IPS-NIHi11 (cell line): ENCODE measurements at places on chromosomes 5 and 9.
A peak's percentile ranks its signal among the peaks of the same experiment; 100 is the strongest.

DNA sequence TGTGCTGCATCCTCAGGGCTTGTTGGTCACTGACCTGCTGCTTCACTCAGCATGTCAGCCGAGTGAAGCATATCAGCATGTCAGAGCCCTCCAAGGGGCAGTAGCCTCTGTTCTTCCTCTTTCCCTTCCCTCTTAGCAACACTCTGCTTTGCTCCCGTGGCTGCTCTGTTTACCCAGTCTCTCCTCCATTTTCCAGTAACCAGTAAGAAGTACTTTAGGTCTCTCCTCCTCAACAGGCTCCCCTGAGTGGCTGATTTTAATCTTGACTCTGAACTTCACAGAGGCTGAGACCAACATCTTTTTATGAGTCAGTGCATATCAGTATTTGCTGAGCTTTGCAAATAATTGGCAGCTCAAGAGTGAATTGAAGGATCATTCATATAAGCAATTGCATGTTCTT lies 18.6 kb upstream of the ADRB2 start:
- no peak for DNase-seq

GRCh38 chr5:157865781-157866180 lies 6.8 kb upstream of the CLINT1 start:
- no peak for DNase-seq

GRCh38 chr5:178338750-178339144 lies 106.1 kb upstream of the PHYKPL start:
- no peak for DNase-seq

DNA sequence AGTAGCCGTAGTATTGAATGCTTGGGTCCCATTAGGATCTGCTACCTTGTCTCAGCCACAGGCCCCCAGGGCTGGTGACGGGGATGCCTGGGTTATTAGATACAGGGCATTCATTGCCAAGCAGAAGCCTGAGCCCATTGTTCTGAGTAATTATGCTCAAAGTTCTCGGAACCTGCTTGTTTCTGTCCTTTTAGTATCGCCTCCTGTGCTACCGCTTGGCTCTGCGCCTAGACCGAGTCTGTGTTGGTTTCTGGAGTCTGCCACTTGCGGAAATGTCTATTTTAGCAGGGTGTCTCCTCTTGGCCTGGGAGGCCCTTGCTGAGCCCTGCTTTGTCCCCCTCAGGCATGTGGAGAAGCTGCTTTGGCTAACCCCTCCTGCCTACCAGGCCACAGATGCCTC lies 506.1 kb downstream of the BNC2 start:
- DNase-seq = no peak

DNA sequence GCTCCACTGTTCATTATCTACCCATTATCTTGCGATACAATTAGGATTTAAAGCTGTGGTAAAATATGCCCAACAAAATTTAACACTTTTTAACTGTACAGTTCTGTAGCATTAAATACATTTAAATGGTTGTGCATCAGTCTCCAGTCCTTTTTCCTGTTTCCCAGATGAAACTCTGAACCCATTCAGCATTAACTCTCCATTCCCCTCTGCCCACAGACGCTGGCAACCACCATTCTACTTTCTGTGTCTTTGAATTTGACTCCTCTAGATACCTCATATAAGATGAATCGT lies 2.9 kb upstream of the TRIM7 start:
- DNase-seq = no peak

DNA sequence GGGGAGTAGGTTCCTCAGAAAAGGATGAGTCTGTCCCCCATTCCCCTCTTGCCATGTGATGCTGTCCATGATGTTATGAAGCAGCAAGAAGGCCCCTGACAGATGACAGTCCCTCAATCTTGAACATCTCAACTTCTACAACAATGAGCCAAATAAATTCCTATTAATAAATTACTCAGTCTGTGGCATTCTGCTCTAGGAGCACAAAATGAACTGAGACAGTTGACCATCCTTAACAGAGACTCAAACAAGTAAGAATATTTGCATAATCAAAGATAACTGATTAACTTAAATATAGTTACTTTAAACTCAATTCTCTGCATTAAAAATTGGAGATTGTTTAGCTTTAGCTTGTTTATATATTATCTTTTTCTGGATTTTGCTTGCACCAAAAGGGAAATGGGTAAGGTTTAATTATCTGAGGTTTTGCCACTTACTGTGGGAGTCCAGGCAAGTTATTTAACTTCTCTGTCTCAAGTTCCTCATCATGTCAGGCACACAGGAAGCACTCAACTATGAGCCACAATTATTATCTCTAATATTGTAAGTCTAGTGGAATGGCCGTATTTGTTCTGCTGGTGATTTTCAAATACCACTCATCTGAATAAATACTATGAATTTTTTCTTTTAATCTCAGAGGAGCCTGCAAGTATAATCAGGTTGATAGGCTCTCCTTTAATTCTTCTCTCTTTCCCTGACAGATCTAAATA lies 162.9 kb downstream of the TSSK1B start:
- DNase-seq = no peak

DNA sequence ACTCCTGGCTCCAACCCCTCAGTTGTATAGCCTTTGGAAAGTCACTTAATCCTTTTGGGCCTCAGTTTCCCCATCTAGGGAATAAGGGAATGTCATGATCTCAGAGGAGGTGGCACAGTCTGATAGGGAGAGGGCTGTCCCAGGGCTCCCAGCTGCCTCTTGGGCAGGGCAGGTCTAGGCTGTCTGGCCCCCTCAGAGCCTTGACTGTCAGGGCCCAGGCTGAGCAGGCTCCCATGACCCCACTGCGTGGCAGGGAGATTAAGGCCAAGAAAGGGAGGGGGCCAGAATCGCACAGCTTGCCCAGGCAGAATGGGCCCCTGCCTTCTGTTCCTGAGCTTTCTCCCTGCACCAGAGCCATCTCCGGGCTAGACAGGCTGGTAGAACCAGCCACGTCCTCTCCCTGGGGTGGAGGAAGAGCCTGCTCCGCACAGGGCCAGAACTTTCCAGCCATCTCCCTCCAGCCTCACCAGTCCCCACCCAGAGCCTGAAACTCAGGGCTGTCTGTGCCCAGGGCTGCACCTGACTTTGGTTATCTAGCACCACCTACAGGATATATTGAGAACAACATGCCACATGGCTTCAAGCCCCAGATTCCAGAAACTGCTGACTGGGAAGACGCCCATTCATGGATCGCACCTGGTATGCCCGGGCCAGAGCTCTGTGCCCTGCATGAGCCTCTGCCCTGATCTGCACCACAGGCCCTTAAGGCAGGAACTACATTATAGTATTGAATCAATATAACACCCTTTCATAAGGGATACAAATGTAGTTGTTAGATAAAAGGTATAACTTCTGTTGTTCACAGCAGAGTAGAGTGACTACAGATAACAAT lies 32.1 kb downstream of the NAIF1 start:
- peak; percentile 93 for DNase-seq

DNA sequence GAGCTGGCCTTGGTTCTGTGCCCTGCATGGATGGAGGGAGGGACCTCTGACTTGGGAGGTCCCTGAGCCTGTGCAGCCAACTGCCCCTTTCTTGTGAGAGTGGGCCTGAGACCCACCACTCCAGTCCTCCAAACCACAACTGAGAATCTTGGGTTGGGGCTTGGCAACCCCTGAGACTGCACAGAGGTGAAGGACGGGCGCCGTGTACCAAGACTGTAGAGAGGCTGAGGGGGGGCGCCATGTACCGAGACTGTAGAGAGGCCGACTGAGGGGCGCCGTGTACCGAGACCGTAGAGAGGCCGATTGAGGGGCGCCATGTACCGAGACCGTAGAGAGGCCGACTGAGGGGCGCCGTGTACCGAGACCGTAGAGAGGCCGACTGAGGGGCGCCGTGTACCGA lies 59.3 kb upstream of the CACNA1B start:
- no peak for DNase-seq

DNA sequence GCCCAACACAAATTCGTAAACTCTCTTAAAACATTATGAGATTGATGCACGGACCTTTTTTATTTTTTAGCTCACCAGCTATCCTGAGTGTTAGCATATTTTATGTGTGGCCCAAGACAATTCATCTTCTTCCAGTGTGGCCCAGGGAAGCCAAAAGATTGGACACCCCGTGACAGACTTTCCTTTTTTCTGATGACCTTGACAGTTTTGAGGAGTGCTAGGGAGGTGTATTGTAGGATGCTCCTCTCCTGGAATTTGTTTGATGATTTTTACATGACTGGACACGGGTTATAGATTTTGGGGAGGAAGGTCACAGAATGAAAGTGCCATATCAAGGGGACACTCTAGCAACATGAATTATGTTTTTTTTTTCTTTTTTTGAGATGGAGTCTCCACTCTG lies 69.3 kb upstream of the FANCC start:
- DNase-seq = no peak

DNA sequence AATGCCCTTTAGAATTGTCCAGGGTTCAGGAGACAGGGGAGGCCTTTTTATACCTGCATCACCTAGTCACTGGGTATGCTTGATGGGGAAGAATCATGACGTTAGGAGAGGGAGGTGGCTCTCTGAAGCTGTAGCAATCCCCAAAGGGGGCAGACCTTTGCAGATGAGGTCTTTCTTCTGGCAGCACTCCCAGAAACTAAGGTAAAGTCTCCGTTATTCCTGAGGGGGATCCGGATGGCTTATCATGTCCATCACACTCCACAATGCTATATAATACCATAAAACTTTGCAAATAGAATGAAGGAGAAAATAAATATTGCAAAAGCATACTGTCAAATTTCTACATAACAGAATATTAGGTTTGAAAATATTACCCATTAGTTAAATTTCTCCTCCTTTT lies 21.5 kb upstream of the CAST start:
- DNase-seq = no peak

DNA sequence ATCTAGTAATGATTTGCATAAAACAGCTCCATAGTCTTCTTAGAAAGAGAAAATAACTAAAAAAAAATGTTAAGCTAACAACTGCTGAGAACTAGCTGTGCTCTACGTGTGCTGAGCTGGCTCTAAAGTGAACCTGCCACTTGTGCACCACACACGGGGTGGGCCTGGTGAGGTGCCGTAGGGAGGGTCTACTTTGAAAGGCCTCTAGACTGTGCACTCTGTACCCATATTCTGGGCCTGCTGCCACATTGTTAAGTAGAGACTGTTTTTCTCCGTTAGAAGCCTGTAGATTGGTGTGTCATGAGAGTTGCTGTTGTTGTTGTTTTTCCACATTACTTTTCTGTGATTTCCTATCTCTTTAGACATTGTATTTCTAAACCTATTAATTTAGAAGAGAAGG lies 93.9 kb downstream of the CD180 start:
- no peak for DNase-seq

DNA sequence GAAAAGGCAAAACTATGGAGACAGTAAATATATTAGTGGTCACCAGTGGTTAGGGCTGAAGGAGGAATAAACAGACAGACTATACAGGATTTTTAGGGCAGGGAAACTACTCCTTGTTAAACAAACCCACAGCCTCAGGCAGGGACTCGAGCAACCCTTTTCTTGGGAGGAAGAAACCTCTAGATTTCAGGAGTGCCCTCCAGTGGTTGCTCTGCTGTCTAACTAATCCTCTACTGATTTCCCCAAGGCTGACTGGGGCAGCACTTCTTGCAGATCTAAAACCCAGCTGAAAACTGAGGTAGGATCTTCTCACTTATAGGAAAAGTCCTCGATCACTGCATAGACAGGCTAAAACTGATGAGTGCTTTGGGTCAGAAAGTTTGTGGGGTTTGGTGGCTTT lies 176.8 kb downstream of the ISOC1 start:
- DNase-seq = peak; percentile 42
